ENCODE measurements at places on chromosomes 2 and 18. TPM values are rescaled to one million over a fixed set of nuclear protein-coding genes. Genes with fewer than 3 reads are reported as not detected.

GRCh38 chr2:46435796-46436360 lies 43.5 kb upstream of the TMEM247 start:
- no peak for DNase-seq

GRCh38 chr18:22900558-22901238 lies 32.4 kb upstream of the RBBP8 start:
- no peak for DNase-seq

- DNase-seq = no peak
These were observed 36.7 kb downstream of the ADCYAP1 start for GRCh38 chr18:941331-941730.

- no peak for DNase-seq
These were observed 14.8 kb downstream of the PLEKHM3 start for GRCh38 chr2:208010506-208010905.

GRCh38 chr2:23393722-23394121 lies 8.7 kb downstream of the KLHL29 start:
- no peak for DNase-seq

- DNase-seq = no peak
These were observed 537.6 kb upstream of the CDH2 start for GRCh38 chr18:28714498-28714897.

The SKA1 gene
- total RNA-seq = 20.7 TPM

The PTH2R gene
- 0.10 TPM for total RNA-seq

The CRIM1 gene
- total RNA-seq = 15.3 TPM
